ENCODE measurements at places on chromosomes 5 and 9.

GRCh38 chr9:4055032-4055431, 244.8 kb downstream of the GLIS3 start:
- no peak for DNase-seq

- DNase-seq = no peak
Observed at GRCh38 chr5:106167766-106168165, 1503.0 kb downstream of the EFNA5 start.

- no peak for DNase-seq
Observed at GRCh38 chr5:134504629-134505300, 20.7 kb upstream of the JADE2 start.

- DNase-seq = no peak
Observed at GRCh38 chr9:136722093-136722968, 10.0 kb downstream of the DIPK1B start.

- no peak for DNase-seq
Observed at GRCh38 chr5:130965360-130965759, 199.7 kb downstream of the HINT1 start.

GRCh38 chr9:84492366-84493159, 152.0 kb upstream of the SLC28A3 start:
- no peak for DNase-seq
